AG20443 (cell line): ENCODE measurements at places on chromosomes 7 and 10.

DNA sequence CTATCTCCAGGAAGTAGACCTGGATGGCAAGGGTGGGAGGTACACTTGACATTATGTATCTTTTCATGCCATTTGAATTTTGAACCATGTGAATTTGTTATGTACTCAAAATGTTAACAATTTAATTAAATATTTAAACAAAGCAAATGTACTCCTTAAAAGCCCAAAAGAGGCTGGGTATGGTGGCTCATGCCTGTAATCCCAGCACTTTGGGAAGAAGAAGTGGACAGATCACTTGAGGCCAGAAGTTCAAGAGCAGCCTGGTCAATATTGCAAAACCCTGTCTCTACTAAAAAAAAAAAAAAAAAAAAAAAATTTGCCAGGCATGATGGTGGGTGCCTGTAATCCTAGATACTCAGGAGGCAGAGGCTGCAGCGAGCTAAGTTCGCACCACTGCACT, 136.9 kb upstream of the ASAH2 start:
- DNase-seq, result no peak

DNA sequence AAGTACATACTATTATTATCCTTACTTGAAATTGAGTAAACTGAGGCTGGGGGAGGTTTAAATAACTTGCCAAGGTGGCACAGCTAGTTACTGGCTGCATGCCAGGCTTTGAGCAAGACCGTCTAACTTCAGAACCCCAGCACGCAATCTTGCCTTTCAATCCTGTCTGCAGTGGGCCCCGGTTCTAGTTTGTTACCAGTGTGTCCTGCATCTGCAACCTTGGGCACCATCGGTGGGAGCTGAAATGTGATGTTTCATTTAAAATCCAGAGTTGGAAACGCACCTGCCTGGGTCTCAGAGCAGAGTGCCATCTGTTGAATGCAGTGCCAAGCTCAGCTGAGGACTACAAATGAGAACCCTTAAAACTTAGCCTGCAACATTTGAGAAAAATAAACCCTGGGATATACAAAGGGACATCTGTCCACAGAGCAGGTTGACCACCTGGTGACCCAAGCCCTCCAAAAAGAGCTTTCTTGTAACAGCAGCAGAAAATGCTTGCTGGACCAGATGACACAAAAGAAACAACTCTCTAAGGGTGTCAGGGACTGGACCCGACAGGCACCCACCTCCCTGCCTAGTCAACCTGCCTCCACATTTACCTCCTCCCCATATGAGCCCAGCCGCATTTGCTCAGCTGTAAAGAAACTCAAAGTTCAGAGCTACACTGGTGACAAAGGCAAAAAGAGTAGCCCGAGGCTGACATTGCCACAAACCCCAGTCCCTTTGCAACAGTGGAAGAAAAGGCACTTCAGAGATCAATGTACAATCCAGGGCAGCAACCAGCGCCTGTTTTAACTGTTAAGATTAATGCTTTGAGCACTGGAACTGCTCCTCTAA, 1.7 kb downstream of the SH3PXD2A start:
- no peak for DNase-seq

- DNase-seq, result no peak
Observed at GRCh38 chr7:141462958-141463357, 88.3 kb upstream of the AGK start.

GRCh38 chr7:74654811-74655210, 2.7 kb upstream of the GTF2I start:
- DNase-seq, result no peak

DNA sequence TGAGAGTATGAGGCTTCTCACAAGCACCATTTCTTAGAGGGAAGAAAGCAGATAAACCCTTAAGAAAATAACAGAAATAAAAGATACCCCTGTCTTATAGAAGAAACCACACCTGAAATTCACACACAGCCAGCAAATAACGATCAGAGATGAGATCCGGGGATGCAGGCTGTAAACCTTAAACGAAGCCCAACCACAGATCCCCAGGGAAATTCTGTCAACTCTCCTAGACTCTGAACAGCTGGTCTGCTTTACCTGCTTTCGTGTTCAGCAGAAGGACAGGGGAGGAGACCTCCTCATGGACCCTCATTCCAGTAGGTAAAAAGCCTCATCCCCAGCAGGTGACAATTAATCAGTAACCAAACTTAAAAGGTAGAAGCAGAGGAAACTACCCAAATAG, 45.0 kb downstream of the VOPP1 start:
- no peak for DNase-seq

- no peak for DNase-seq
Observed at GRCh38 chr10:1328161-1328823, 272.1 kb downstream of the WDR37 start.

DNA sequence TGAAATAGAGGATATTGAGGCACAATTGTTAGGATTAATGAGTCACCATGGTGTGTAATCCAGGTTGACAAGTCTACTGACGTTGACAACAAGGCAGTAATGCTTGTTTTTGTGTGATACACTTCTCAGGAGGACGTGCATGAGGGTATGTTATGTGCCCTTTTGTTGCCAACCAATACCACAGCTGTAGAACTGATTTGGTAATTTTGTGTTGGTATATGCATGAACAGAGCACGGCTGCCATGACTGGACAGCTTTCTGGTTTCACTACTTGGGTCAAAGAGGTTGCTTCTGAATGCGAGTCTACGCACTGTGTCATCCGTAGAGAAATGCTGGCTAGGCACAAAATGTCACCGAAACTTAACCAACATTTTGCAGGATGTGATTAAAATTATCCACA, 32.9 kb downstream of the PHTF2 start:
- DNase-seq, result no peak

- no peak for DNase-seq
Observed at GRCh38 chr10:58842860-58843376, 330.2 kb downstream of the BICC1 start.

- DNase-seq, result peak; percentile 74
Observed at GRCh38 chr7:106947244-106947728, 82.2 kb downstream of the PIK3CG start.

DNA sequence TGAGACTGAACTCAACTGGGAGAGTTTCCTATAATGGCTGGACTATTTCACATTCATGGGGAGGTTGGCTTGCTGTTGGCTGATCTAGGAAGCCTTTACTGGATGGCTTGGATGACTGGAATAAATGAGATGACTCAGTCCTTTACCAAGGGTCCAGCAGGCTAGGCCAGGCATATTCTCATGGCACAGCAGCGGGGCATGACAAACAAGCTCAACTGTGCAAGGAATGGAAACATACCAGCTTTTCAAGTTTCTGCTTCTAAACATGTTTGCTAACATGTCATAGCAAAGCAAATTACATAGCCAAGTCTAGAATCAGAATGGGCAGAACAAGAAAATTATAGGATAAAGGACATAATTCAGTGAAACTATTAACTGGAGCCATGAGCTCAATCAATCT, 46.8 kb upstream of the CRTAC1 start:
- DNase-seq, result no peak

GRCh38 chr10:10865303-10865702, 152.4 kb upstream of the CELF2 start:
- peak; percentile 21 for DNase-seq

- DNase-seq, result no peak
Observed at GRCh38 chr10:47357131-47357582, 9.0 kb downstream of the RBP3 start.

DNA sequence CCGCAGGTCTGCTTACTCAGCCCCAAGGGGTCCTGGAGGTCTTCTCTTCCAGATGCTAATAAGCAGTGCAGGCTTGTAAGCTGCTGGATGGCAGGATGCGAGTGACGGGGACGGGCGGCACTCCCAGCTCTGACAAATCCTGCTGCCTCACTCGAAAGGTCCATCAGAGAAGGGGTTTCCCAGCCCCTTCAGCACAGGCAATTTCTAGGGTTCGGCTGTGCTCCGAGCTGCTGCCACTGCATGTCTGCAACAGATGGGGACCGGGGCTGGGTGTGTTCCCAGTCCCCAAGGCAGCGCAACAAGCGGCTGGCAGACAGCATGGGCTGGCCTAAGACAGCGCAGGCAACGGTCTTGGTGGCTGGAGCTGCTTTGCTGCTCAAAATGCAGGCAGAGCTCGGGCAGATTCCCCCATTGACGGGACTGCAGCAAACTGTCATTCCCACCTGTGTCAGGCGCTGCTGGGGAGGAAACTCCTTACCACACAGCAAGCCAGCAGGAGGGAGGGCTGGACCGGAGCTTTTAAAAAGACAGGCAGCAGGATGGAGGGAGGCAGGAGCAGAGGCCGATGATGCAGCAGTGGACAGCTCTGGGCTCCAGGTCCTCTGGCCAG, 62.4 kb downstream of the PRKAG2 start:
- DNase-seq, result peak; percentile 44

DNA sequence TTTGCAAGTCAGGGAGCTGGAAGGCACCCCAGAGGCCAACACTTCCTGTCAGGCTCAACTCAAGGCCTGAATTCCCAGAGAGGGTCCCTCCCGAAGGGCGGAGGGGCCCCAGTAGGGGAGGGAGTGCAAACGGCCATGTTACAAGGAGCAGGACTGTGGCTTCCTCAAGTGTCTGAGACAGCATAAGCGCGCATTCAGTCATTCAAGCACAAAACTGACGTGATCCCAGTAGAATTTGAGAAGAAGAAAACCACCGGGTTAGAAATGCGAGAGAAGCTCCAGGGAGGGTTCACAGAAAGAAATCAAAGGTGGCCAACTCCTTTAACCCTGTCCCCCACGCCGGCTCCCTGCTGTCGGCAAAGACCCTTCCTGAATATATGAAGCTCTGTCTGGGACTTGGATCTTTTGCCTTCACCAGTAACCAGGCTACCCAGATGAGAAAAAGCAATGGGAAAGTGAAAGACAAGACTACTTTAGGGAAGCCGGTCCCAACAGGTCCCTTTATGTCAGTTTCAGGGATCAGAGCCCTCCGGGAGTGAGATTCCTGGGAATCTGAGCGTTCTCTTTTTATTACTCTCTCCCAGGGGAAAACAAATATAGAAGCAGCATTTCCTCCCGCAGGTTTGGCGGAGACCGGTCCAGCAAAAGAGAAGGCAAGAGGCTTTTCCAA, 1.3 kb downstream of the AFAP1L2 start:
- no peak for DNase-seq

- peak; percentile 46 for DNase-seq
Observed at GRCh38 chr10:88557658-88558057, 25.5 kb downstream of the RNLS start.

DNA sequence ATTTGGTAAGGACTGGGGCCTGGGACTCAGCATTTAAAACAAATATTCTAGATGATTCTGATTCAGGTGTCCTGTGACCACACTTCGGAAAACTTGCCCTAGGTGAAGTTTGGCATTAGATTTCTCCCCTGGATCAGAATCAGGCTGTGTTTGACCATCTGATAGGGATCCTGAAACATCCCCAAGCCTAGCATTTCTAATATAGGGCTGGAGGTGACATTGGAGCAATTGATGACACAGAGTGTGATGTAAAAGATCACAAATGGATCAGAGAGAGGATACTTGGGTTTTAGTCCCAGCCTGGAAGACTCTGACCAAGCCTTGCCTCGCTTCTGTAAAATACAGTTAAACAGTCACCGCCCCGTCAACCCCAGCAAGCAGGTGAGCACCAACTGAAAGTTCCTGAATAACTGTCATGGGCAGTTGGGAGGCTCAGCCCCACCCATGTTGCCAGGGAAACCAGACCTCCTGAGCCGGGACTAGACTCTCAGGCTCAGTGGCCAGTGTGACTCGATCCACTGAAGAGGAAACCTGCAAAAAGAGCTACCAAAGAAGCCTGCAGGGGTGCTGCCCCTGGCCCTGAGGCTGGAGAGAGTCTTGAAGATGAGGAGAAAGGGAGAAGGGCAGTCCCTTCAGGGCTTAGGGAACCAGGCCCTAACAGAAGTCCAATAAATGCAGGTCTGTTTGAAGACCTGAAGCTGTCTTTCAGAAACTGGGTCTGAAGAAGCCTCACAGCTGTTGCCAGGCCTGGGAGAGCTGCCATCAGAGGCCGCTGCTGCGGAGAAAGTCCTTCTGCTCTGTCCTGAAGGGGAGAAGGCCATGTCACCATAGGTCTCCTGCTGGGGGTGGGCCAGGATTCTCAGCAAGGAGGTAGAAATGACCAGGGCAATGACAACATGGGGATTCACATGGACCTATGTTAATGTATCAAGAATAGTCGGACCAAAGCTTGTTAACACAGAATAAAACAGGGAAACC, 126.1 kb upstream of the KCNMA1 start:
- DNase-seq, result peak; percentile 37

- no peak for DNase-seq
Observed at GRCh38 chr7:135539629-135540028, 18.1 kb upstream of the NUP205 start.

DNA sequence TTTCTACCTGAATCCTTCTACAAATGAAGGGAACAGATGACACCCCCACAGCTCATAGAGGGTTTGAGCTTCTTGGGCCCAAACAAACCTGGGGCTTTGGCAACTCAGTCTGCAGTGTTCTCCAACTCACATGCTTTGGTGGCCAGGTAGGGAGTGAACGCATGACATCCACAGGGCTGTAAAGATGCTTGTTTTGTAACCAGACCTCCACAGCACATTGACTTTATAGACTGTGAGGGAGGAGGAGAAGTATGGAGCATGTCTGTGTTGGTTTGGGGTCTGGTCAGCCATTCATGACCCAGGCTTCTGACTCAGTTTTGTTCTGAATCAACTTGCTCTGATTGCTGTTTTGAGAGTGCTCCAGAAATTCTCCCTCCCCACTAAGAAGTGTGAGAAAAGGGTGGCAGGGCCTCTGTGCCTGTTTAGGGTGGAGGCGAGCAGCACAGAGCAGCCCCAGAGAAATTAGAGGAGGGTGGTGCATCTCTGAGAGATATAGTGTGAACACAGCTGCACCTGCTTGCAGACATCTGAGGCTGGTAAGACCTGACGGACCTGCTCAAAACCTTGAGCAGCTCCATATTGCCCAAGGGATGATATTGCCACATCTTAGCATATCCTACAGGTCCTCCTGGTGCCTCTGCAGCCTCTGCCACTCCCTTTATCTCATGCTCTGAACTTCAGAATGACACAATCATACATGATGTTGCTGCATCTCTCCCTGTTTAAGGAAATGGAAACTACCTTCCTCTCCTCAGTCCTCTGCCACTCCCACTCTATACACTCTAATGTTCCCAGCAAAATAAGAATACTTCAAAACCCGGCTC, 287.7 kb downstream of the ABCA13 start:
- DNase-seq, result no peak

- no peak for DNase-seq
Observed at GRCh38 chr7:128458956-128459355, 3.3 kb downstream of the HILPDA start.

GRCh38 chr10:124320778-124321432, 97.8 kb downstream of the OAT start:
- no peak for DNase-seq

GRCh38 chr7:951881-952547, 2.5 kb downstream of the ADAP1 start:
- no peak for DNase-seq

DNA sequence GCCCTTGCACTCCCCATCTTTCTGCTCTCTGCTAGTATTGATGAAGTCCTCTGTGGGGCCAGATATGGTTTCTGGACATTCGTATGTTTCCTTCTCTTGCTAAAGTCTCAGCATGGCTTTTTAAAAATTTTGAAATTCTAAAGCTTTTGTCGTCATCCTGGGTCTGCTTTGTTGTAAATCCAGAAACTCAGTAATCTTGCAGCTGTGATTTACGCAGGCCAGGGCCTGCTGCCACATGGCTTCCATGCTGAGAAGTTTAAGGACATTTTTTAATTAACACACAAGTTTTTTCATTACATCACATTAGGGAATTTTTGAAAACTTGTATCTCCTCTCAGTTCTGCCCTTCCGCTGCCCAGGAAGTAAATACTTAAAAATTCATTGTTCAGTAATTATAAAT, 686.1 kb upstream of the IGFBP3 start:
- DNase-seq, result no peak

- DNase-seq, result peak; percentile 14
Observed at GRCh38 chr7:24972991-24973390, 7.0 kb downstream of the OSBPL3 start.

GRCh38 chr7:55917771-55918170, 30.5 kb downstream of the ZNF713 start:
- no peak for DNase-seq
